ENCODE measurements at places on chromosomes 7 and 10.
A peak's percentile ranks its signal among the peaks of the same experiment; 100 is the strongest.

DNA sequence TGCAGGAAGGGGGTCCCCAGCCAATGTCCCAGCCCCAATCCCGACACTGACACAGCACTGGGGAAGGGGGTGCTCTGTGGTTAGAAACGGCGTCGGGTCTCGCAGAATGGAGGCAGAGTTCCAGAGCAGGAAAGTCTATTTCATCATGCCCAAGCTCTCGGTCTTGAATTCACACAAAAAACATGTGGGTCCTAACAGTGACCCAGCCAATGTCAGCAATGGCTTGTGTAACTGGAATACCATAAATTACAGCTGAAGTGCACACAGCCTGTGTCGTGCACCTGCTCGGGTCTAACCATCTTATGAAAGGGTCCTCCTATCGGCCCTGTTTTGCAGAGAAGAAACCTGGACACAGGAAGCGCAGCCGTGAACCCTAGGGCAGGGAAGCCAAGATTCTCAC, 324.1 kb downstream of the ADARB2 start:
- DNase-seq = no peak

DNA sequence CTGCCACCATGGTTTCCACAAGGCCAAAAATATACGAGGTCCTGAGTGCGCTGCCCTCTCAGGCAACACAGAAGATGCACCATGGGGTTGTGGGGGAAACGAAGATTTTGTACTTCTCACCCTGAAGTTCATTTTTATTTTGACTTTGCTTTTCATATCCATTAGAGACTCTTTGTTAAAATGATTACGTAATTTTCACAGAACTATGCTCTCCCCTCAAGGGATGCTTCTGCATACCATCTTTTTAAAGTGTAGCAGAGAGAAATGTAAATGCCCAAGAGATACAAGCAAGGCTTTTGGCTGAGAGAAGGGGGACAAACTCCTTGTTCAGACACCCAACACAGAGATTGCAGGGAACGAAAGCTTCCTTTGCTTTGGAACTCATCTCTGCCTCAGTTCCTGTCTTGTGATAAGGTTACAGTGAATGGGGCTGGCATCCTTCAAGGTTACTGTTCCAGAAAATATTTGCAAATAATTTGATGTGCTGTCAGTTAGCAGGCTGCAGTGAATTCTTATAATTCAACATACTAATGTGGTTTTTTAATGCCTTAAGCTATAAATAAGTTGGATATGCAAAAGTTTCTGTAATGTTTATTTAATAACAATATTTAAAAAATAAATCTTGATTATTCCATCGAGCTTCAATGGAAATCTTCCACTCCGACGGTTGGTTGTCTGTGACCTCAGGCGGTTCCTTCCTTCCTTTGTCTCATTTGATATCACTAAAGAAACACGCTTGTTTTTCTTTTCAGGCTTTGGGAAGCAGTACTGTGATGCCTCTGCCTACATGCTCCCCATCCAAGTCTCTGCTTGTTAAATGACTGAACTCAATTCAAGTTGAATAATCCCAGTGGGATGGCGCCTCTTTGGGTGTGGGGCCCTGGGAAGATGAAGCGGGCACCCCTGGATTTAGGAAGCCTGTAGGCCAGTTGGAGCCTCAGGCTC, 209.3 kb upstream of the CTBP2 start:
- no peak for DNase-seq

GRCh38 chr10:3946234-3947229, 161.5 kb upstream of the KLF6 start:
- no peak for DNase-seq

DNA sequence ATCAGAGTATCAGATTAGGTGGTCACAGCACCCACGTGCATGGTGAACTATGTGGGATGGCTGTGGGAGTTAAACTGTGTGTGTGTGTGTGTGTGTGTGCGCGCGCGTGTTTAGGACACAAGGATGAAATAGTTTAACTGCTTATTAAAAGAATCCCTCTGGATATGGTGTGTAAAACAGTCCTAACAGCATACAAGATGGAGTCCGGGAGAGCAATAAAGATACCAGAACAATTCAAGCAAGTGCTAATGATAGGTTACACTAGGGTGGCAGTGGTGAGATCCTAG, 202.2 kb downstream of the IPMK start:
- DNase-seq = no peak

- no peak for DNase-seq
Measured at GRCh38 chr10:68172324-68172723, 59.6 kb downstream of the ATOH7 start.

DNA sequence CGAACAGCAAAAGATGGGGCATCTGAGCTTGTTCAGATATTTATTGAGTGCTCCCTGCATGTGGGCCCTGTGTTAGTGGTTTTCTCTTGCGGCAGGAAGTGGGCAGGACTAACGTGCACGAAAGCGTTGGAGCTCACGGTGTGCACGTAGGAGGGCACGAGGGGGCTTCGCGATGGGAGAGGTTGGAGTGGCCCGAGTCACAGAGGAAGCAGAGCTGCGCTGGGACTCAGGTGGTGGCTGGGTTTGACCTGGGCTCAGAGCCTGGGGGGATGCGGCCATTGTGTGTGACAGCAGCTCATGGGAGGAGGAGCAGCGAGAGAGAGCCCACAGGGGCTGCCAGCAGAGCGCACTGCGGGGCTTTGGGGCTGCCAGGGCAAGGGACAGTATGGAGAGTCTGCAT, 7.7 kb downstream of the ZSCAN25 start:
- DNase-seq = no peak

DNA sequence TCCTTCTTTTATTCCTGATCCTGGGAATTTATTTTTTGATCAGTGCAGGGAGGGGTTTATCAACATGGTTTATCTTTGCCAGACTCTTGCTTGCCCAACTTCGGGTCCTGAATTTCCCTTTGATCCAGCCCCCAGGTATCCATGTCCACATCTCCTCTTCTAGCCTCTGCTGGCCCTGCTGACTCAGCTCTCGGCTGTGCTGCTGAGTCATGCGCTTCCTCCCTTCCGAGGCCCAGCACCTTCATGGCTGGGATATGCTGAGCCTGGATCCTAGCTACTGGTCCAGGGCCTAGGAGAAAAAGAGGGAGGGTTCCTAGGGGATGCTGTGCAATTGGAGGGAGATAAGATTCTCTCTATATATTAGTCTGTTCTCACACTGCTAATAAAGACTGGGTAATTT, 380.7 kb upstream of the SHH start:
- DNase-seq = peak; percentile 44

DNA sequence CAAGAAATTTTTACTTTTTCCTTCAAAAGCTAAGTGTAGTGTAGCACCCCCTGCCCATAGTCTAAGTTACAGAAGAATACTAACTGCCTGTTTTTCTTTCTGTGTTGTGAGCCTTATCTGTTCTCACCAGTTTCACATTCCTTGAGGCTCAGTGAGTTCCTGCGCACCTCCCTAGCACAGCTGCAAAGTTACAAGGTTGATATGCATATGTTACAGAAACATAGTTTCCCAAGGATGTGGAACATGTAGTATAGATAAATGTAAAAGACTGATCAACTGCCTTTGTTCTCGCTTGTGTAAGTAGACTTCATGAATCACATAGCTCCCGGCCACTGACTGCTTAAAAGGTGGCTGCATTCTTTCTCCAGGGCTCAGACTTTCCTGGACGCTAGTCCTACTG, 6.7 kb upstream of the ZNF33B start:
- DNase-seq = no peak

GRCh38 chr10:9211228-9211627, 1156.7 kb downstream of the GATA3 start:
- no peak for DNase-seq

GRCh38 chr7:1283941-1284742, 51.5 kb downstream of the UNCX start:
- no peak for DNase-seq

DNA sequence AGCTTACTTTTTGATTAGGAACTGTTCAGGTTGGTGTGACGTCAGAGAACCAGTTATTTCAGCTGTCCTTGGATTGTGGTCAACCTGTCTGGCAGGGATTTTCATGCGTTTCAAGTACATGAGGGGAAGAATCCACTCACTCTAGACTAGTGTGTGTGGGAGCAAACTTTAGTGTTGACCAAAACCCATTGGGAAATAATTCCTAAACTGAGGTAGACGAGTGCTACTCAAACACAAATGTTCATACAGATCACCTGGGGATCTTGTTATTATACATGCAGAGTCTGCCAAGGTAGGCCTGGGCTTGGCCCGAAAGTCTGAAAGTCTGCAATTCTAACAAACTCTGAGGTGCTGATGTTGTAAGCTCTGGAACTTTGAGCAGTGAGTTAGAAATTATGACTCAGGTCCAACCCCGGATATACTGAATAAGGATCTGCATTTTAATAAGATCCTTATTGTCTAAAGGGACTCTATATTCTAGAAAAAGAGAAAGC, 111.1 kb upstream of the CREB5 start:
- no peak for DNase-seq

DNA sequence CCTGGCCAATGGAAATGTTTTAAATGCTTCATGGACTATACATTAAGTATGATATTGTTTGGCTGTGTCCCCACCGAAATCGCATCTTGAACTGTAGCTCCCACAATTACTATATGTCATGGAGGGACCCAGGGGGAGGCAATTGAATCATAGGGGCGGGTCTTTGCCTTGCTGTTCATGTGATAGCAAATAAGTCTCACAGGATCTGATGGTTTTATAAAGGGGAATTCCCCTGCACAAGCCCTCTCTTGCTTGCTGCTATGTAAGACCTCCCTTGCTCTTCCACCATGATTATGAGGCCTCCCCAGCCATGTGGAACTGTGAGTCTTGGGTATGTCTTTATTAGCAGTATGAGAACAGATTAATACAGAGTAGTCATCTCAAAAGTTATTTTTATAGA, 32.4 kb upstream of the GRB10 start:
- no peak for DNase-seq

DNA sequence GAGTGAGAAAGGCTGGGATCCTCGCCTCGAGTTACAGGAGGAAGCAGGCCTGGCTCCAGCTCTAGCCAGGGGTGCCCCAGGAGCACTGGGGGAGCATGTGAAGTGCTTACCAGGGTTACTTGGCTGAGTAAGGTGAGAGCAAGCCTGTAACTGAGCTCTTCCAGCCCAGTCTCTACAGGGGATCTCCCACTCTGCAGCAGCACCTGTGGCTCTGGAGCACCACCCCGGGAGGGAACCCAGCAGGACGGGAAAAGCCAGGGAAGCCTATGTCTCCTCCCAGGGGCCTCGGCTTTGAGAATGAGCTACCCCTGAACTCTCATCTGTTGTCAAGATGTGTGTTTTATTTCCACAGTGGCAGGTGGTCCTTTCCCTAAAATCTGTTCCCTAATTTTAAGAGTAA, 10.6 kb downstream of the LRRC20 start:
- no peak for DNase-seq

DNA sequence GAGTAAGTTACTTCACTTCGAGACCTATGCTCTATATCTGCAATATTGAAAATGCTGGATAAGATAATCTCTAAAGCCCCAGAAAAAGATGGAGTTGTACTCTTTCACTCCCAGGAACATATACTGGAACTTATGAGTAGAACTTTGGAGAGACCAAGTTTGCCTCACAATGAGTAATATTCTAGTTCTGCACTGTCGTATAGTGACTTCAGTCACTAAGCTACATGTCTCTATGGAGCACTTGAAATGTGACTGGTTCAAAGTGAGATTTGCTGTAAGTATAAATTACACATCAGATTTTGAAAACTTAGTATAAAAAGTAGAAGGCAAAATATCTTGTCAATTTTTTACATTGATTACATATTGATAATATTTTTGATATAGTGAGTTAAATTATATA, 116.4 kb downstream of the PTEN start:
- DNase-seq = no peak

DNA sequence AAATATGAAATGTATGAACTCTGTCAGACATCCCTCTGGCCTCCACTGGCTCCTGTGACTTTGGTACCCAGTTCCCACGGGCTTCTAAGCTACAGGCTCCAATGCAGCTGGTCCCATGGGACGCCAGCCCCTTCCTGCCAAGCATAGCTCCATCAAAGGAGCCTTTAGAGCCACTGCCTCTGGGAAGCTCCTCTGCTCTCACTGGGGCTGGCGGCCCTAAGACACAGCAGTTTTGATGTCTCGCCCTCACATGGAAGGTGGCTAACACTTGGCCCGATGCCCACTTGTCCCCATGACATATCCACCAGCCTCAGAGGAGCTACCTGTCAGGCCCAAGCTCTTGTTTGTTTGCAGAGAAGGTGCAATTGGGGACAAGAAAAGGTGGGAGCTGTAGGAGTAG, 453.7 kb upstream of the LRRN3 start:
- no peak for DNase-seq

GRCh38 chr7:74656441-74656836, 1.1 kb upstream of the GTF2I start:
- peak; percentile 62 for DNase-seq

GRCh38 chr7:33716581-33717477, 188.5 kb upstream of the BMPER start:
- peak; percentile 55 for DNase-seq

GRCh38 chr7:137985897-137986251, 16.0 kb downstream of the CREB3L2 start:
- DNase-seq = no peak

- DNase-seq = peak; percentile 20
Measured at GRCh38 chr10:108663587-108663986, 1259.7 kb downstream of the XPNPEP1 start.

DNA sequence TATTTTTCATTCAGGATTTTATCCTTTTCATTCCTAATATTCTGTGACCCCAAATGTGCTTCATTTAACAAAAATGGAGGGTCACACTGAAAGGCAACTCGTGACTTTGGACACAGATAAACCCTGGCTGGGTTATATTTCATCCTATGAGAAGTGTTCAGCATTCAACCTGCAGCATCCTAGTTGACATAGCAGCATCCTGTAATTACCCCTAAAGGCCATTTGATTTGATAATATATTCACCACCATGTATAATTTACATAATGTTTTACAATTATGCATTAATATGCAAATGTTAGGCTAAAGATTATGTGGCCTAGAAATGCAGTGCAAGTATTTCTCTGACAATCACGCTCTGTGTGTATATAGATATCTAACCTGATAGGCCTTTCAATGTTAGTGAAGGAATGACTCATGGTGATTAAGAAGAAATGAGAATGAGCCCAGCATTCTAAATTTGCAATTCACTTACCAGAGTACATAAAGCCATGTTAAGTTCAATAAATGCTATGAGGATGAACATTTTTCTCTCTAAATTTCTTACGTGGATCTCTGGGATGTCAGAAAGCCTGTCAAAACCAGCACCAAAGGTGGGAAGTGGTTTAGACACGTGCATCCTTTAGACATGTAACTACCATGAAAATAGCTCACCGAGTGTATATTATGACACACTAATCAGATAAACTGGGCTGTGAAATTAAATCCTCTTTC, 337.7 kb upstream of the AOAH start:
- peak; percentile 34 for DNase-seq

GRCh38 chr10:3372281-3372680, 199.7 kb upstream of the PITRM1 start:
- no peak for DNase-seq

DNA sequence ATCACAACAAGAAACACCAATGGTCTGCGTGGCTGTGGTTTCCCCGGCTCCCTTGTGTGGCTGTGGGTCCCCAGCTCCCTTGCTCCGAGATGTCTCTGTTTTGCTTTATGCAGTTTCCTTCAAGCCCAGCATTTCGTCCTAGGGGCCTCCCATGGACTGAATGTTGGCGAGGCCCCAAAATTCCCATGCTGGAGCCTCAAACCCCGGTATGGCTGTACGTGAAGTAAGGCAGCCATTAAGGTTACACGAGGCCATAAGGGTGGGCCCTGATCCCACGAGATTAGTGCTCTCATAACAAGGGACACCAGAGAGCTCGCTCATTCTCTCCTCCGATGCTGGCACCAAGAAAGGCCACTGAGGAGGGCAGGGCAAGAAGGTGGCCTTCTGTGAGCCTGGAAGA, 44.6 kb downstream of the INSIG1 start:
- no peak for DNase-seq

GRCh38 chr7:12315049-12315448, 88.6 kb downstream of the VWDE start:
- DNase-seq = peak; percentile 41
